ENCODE measurements at places on chromosomes 7 and 10. TPM values are rescaled to one million over a fixed set of nuclear protein-coding genes. Genes with fewer than 3 reads are reported as not detected.

Gene IFT22
- total RNA-seq: 54.2 TPM

Gene KLF14
- 0.03 TPM for total RNA-seq

Gene CYP2E1
- total RNA-seq: not detected

Gene ZNRF2
- 4.7 TPM for total RNA-seq

Gene MIOS
- total RNA-seq: 16.5 TPM

Gene PLEKHS1
- 0.07 TPM for total RNA-seq

Gene LRMDA
- total RNA-seq: 4.4 TPM

Gene PIP
- 0.64 TPM for total RNA-seq

Gene FFAR4
- total RNA-seq: 0.08 TPM

Gene CAV2
- 198 TPM for total RNA-seq

Gene HTR5A
- not detected for total RNA-seq

Gene CD36
- not detected for total RNA-seq

Gene ALOX5
- 0.29 TPM for total RNA-seq

Gene GFRA1
- total RNA-seq: 10.4 TPM

Gene ZNF438
- 1.6 TPM for total RNA-seq

Gene ELMO1
- total RNA-seq: 3.0 TPM

Gene COL1A2
- not detected for total RNA-seq

All from A549 treated with Hydrocortisone at 1 μM for 4 hours (cell line).